ENCODE measurements at places on chromosomes 5 and 9. TPM values are rescaled to one million over a fixed set of nuclear protein-coding genes. Genes with fewer than 3 reads are reported as not detected.

DNA sequence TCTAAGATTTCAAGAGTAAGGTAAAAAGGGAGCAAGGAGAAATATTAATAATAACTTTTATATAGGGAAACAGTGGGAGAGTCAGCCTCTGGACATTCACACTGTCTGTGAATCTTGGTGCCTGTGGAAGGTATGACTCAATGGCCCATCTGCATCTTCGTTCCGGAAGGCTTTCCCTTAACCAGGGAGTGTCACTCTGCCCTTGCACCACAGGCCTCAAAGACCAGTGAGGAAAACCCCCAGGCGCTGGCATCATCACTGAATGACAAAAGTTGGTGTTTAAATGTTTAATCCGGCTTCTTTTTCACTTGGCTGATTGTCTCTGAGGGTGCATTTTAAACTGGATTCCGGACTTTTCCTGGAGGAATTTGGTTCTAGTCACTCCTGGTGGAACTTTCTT, 522.4 kb upstream of the TLE4 start:
- no peak for DNase-seq

DNA sequence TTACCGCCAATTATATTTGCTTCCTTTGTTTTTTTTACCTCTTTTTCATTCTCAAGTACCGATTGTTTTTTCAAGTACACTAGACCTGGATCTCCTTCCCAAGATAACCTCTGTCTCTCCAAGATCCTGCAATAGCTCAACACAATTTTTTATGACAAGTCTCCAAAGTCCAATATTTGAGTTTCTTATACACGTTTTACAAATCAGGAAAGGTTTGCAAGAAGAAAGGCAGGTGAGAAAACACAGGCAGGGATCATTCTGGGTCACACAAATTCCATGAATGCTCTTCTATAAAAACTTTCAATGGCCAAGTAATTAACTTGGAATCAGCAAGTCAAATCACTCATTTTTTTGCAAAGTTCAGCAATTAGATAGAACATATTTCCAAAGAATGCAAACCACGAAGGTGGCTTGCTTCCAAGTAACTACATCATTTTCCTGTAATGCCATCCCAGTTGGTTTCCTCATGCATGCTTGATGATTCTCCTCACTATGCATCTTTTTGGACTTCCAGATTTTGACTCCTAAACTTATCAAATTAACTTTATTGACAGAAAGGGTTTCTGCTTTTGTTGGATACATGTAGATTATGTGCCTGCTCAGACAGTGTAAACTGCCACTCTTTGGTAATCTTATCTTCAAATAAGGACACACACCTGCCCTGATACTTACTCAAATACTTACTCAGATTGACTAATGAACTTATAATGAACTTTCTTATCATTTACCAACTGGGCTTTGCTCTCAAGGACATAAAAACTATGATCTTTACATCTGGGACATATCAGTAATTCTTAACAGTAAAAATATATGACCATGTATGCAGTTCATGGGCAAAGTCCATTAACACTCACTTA, 24.7 kb upstream of the IFNE start:
- DNase-seq, result no peak

The TYRP1 gene
- 62.1 TPM for total RNA-seq

The PKD2L2 gene
- total RNA-seq, result not detected

- DNase-seq, result no peak
Measured at GRCh38 chr9:2307480-2307879, 292.3 kb downstream of the SMARCA2 start.

Measured in right cardiac atrium (tissue), 5 donors.